Type B pancreatic cell (in vitro differentiated cells): ENCODE measurements at places on chromosomes 1 and 21. TPM values are rescaled to one million over a fixed set of nuclear protein-coding genes. Genes with fewer than 3 reads are reported as not detected.

DNA sequence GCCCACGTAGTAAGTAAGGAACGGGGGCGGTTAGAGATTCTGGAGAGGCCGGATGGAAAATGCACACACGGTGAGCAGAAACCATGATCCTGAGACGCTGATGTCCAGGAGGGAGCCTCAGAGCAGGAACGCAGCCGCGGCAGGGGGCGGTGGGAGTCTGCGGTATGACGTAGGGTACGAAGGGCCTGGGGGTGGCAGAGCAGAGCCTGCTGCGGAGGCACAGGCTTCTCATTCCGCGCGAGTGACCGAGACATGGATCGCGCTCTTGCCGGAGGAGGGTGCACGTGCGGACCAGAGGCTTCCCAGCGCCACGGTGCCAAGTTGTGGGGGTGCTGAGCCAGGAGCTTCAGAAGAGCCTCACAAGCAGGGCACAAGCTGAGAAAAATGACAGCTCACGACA, 176.2 kb downstream of the KIF26B start:
- peaks cover 8% of the 10 kb centered on the region for H3K36me3 ChIP-seq
- H3K27ac ChIP-seq, result no peak overlapping the region
- DNase-seq, result no peak
- peaks cover 18% of the 10 kb centered on the region for H3K27me3 ChIP-seq
- H3K4me3 ChIP-seq, result no peak overlapping the region

- DNase-seq, result no peak
- H3K27me3 ChIP-seq, result no peaks in the 10 kb centered on the region
- peaks cover 81% of the 10 kb centered on the region for H3K4me1 ChIP-seq
- no peak overlapping the region for H3K4me3 ChIP-seq
- no peaks in the 10 kb centered on the region for H3K36me3 ChIP-seq
Observed at GRCh38 chr1:203519896-203520295, 25.9 kb downstream of the OPTC start.

DNA sequence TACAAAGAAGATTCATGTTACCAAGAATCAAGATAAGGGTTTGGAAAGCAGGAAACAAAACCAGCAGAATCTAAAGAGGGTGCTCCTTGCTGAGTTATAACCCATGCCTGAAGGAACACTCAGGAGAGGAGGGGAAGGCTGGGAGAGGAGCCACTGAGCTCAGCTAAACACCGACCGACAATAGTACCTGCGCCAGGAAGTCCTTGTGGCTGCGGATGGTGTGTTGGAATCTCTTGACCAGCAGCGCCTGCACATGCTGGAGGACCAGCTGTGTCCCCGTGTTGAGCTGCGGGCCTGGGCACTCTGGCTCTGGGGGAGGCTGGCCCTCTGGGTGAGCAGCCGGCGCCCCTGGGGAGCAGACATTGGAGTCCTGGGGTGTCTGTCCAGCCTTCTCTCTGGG, 89.4 kb downstream of the ABCA4 start:
- no peak overlapping the region for H3K4me3 ChIP-seq
- no peaks in the 10 kb centered on the region for H3K36me3 ChIP-seq
- H3K27ac ChIP-seq, result no peak overlapping the region
- no peaks in the 10 kb centered on the region for H3K27me3 ChIP-seq

GRCh38 chr1:160607011-160607671, 27.8 kb upstream of the CD84 start:
- peaks cover 31% of the 10 kb centered on the region for H3K27me3 ChIP-seq
- H3K4me3 ChIP-seq, result no peak overlapping the region
- DNase-seq, result no peak
- H3K36me3 ChIP-seq, result no peaks in the 10 kb centered on the region

- H3K27me3 ChIP-seq, result peaks cover 18% of the 10 kb centered on the region
- H3K4me1 ChIP-seq, result peaks cover 5% of the 10 kb centered on the region
- no peaks in the 10 kb centered on the region for H3K36me3 ChIP-seq
- no peak overlapping the region for H3K4me3 ChIP-seq
- H3K27ac ChIP-seq, result no peak overlapping the region
Observed at GRCh38 chr1:69258842-69259241, 308.9 kb upstream of the LRRC7 start.

DNA sequence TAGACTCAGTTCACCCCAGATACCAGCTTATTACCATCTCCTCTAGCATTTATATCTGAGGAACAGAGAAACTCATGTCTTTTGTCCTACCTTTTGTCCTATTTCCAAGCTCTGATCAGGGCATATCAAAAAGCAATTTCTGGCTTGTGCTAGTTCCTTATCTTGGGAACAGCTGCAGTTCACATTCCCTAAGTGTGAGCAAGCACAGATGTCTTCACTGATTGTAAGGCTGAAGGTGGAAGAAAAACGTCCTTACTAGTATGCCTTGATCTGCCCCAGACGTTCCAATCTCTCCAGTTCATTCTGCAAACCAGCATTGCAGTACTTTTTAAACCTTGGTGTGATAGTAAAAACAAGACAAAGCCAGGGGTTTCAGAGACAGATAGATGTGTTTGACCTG, 139.8 kb downstream of the NCAM2 start:
- H3K4me1 ChIP-seq, result no peaks in the 10 kb centered on the region
- no peak overlapping the region for H3K4me3 ChIP-seq
- no peak for DNase-seq
- no peaks in the 10 kb centered on the region for H3K27me3 ChIP-seq
- no peak overlapping the region for H3K27ac ChIP-seq

- H3K4me1 ChIP-seq, result peaks cover 5% of the 10 kb centered on the region
- no peak for DNase-seq
- H3K4me3 ChIP-seq, result no peak overlapping the region
- H3K27me3 ChIP-seq, result no peaks in the 10 kb centered on the region
- H3K27ac ChIP-seq, result no peak overlapping the region
- no peaks in the 10 kb centered on the region for H3K36me3 ChIP-seq
Observed at GRCh38 chr1:221576268-221576667, 165.6 kb downstream of the DUSP10 start.

GRCh38 chr1:18632783-18633421, 2.3 kb downstream of the PAX7 start:
- H3K4me3 ChIP-seq, result peak overlapping the region; percentile 65
- peak overlapping the region; percentile 7 for H3K27ac ChIP-seq
- no peaks in the 10 kb centered on the region for H3K36me3 ChIP-seq
- peaks cover 4% of the 10 kb centered on the region for H3K4me1 ChIP-seq
- H3K27me3 ChIP-seq, result peaks cover 99% of the 10 kb centered on the region
- no peak for DNase-seq

- H3K27me3 ChIP-seq, result no peaks in the 10 kb centered on the region
- H3K27ac ChIP-seq, result no peak overlapping the region
- H3K4me1 ChIP-seq, result no peaks in the 10 kb centered on the region
- no peak overlapping the region for H3K4me3 ChIP-seq
- no peaks in the 10 kb centered on the region for H3K36me3 ChIP-seq
Observed at GRCh38 chr21:41622831-41623548, 115.0 kb upstream of the TMPRSS2 start.

GRCh38 chr1:109392037-109392787, 5.5 kb downstream of the SORT1 start:
- H3K4me1 ChIP-seq, result peaks cover 27% of the 10 kb centered on the region
- no peaks in the 10 kb centered on the region for H3K36me3 ChIP-seq
- peak overlapping the region; percentile 73 for H3K27ac ChIP-seq
- H3K4me3 ChIP-seq, result peak overlapping the region; percentile 51
- no peak for DNase-seq

Gene CITED4
- 101 and 207 TPM in 2 replicates for total RNA-seq

Gene S100B
- 5.5 TPM in 1 of 2 replicates, not detected in the other for total RNA-seq
